H7 (cell line): ENCODE measurements at places on chromosomes 12 and 14. TPM values are rescaled to one million over a fixed set of nuclear protein-coding genes. Genes with fewer than 3 reads are reported as not detected.

- DNase-seq, result no peak
Observed at GRCh38 chr14:49703965-49704364, 11.0 kb downstream of the KLHDC1 start.

GRCh38 chr12:1805441-1806081 is 14.8 kb upstream of the LRTM2 start:
- peak; percentile 41 for DNase-seq

GRCh38 chr14:35257809-35258208 is 34.4 kb upstream of the PSMA6 start:
- no peak for DNase-seq

GRCh38 chr12:116320791-116321217 is 43.3 kb upstream of the MED13L start:
- DNase-seq, result no peak

- peak; percentile 44 for DNase-seq
Observed at GRCh38 chr14:76964695-76965094, 63.8 kb downstream of the IRF2BPL start.

Gene ERP27
- total RNA-seq, result not detected in 2 replicates

GRCh38 chr12:7695566-7696197 is at the start of gene GDF3:
TSS of gene GDF3 (minus strand) at chr12:7695775. CDS start at chr12:7695728, 47 bp downstream.
- DNase-seq, result no peak

DNA sequence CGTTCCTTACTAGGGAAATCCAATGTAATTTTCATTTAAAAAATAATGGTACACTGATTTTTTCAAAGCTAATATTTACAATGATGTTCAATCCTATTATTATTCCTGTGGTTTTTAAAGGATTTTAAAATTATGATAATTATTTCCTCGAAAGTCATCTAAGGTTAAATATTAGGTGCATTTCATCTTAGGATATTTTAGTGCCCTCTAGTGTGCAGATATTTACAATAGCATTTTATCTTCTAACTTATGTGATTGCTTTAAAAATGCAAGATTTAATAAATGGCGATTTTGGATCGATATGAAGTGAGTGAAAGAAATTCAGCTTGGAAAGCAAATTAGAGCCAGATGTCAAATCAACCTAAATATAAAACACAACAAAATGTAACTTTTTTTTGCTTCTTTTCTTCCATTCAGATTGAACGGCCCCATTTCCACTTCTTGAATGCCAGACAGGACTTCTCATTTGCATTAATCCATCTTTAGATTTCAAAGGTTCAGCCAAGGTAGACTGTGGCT is 293.5 kb downstream of the SLC6A15 start:
- no peak for DNase-seq
